ENCODE measurements at places on chromosomes 7 and 10. TPM values are rescaled to one million over a fixed set of nuclear protein-coding genes. Genes with fewer than 3 reads are reported as not detected.

DNA sequence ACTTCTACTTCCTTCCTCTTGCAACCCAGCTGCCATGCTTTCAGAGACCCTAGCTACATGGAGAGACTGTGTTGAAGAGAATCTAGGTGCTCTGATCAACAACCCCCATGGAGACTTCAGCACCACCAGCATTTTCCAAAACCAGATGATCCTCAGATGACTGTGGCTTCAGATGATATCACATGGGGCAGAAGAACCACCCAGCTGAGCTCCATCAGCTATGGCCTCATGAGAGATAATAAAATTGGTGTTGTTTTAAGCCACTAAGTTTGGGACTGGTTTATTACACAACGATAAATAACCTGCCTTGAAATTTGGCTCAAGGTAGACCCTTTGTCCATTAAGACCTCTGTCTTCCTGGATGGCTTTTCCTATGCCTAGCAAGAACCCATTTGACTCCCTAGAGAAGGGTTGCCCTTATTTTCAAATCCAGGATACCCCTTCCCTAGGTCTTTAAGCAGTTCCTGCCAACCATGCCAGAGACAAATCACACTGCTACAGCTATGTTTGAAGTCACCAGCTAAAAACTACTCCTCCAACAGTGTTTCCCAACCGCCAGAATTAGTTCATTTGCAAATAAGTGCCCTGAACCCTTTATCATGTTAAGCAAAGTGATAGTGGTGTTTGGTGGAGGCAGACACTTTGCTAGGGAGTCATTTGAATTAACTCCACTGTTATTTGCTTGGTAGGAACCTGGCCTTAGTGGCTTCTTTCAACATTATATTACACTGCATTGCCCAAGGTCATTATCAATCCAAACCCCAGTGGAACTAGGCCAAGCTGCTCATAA lies 136.9 kb upstream of the PALS2 start:
- no peak for DNase-seq

- no peak for DNase-seq
Measured at GRCh38 chr10:12922117-12922900, 79.2 kb downstream of the CCDC3 start.

- peak; percentile 91 for DNase-seq
Measured at GRCh38 chr7:143380260-143380645, 892 bp upstream of the ZYX start.

DNA sequence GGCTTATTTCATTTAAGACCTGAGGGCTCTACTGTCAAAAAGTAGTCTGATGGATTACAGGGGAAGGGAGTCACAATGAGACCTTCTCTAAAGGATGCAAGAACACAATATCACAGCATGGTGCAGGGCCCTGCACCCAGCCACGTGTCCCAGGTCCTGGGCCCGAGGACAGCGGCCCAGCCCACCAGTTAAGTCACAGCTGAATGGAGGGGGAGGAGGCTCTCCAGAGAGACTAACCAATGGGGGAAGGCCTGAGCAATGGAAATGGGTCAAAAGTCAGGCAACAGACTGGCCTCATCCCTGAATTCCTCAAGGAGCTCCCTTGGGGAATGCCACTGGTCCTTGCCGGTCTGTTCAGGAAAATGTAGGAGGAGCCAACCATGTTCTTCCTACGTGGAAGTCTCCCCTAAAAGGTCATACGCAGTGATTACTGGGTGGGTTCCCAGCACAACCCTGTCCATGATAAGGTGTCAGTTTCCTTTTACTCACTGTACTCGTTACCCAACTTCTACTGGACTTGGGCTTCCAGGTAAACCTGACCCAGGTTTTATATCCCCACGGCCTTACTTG lies 28.3 kb downstream of the CCDC3 start:
- no peak for DNase-seq

DNA sequence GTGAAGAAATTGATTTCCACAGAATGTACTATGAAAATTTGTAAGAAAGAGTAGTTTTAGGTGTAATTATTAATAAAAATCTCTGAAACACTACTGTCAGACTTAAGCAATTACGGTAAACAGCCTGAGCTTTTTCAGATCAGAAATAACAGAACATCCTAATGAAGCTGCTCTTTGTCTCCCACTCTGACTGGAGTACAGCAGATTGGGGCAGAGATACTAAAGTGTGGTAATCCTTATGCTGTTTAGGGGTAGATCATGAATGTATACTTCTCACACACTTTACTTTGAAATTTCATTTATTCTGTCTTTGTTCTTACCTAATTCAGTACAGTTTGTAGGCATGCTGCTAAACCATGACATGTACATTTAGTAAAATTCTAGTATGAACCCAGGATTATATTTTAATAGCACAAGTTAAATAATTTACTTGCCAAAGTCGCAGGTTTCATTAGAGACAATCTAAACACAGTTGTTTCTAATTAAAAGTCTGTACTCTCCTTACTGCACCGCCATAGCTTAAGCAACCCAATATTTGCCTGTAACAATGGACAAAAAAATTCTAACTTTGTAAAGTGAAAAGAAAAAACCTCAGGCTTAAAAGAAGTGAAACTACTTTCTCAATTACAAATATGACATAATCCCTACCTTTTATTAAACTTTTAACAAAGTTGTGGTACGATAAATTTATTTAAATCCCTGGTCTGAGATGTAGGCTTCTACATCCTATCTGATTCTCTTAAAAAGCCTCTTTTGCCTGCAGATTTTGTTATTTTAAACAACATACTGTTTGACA lies 88.8 kb downstream of the KMT2E start:
- no peak for DNase-seq

The HMX3 gene
- total RNA-seq = 1.6 TPM

The SPOCK2 gene
- 250 TPM for total RNA-seq

The GIMAP7 gene
- 16.9 TPM for total RNA-seq

The CPN1 gene
- not detected for total RNA-seq

The SFRP4 gene
- 0.43 TPM for total RNA-seq
